Breast epithelium (tissue), 4 donors: ENCODE measurements at places on chromosomes 12 and 14.
A peak's percentile ranks its signal among the peaks of the same experiment; 100 is the strongest.

DNA sequence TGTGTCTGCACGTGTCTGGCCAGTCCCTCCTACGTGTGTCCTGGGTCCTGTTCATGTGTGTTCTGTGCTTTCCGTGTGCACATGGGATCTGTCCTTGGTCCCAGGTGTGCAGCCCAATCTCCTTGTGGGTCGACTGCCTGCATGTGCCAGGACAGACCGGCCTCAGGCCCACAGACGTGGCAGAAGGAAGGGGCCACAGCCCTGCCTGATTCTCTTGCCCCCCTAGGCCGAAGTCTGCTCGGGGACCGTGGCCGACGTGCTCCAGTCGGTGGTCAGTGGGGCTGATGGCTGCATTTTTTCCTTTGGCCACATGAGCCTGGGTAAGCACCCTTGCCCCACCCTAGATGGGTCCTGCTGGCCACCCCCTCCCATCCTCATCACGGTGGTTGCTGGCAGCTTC lies 34.0 kb downstream of the KIF26A start:
- H3K36me3 ChIP-seq: no peaks in the 10 kb centered on the region
- H3K4me3 ChIP-seq: peak overlapping the region; percentile 25
- DNase-seq: no peak
- H3K27ac ChIP-seq: no peak overlapping the region

GRCh38 chr12:96150442-96150841 lies 43.7 kb upstream of the ELK3 start:
- no peak for DNase-seq
- H3K4me1 ChIP-seq: no peaks in the 10 kb centered on the region
- H3K36me3 ChIP-seq: no peaks in the 10 kb centered on the region
- H3K4me3 ChIP-seq: no peak overlapping the region

DNA sequence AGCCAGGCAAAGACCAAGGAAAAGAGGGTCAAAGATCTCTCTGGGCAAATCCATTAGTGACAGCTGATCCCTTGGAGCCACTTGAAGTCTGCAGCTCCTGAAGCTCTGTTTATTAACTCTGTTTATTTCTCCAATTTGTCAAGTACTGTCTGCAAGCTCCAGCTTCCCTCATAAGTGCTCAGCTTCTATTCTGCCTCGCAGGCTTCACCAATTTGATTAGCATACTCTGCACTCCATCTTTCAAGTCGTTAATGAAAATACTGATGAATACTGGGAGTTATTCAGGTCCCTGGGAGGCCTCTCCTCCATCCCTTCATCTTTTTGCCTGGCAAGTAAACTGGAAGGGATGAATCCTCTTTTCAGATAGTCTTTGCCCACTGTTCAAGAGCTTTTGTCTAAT lies 54.3 kb downstream of the TTC9 start:
- H3K4me1 ChIP-seq: no peaks in the 10 kb centered on the region
- H3K27me3 ChIP-seq: no peaks in the 10 kb centered on the region
- H3K27ac ChIP-seq: no peak overlapping the region
- H3K4me3 ChIP-seq: no peak overlapping the region
- no peak for DNase-seq

DNA sequence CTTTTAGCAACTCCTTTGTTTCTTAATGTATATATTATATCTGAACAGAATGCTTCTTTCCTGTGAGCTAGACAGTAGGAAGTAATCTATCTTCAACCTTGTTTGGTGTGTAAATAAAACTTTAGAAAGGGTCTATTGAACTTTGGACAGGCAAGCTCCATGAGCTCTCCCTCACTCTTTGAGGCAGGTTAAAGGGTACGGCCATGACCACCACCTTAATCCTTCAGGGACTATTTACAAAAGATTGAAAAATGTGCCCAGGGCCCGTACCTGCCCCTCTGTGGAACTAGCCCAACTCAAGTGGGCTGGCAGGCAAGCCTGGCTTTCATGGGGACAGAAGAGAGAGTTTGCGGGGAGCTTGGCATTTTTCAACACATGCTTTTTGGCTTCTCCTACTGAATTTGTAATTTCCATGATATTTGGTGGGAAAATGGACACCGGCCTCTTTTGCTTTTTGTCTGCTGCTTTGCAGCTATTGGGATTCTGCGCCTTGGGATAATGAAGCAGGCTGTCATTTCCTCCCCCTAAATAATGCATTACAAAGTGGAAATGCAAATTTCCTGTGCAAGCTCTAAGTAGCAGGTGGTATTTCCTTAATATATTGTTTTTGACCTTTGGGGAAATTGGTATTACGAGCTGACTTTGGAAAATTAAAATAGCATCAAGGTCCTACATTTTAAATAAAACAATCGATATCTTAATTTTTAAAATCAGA lies 106.0 kb downstream of the HMGA2 start:
- no peaks in the 10 kb centered on the region for H3K4me1 ChIP-seq
- no peaks in the 10 kb centered on the region for H3K36me3 ChIP-seq
- H3K27me3 ChIP-seq: no peaks in the 10 kb centered on the region
- H3K27ac ChIP-seq: no peak overlapping the region

- H3K27me3 ChIP-seq: no peaks in the 10 kb centered on the region
- no peak overlapping the region for H3K4me3 ChIP-seq
- no peak overlapping the region for H3K27ac ChIP-seq
- no peaks in the 10 kb centered on the region for H3K4me1 ChIP-seq
- no peak for DNase-seq
Measured at GRCh38 chr14:103149351-103150237, 26.3 kb downstream of the TNFAIP2 start.

DNA sequence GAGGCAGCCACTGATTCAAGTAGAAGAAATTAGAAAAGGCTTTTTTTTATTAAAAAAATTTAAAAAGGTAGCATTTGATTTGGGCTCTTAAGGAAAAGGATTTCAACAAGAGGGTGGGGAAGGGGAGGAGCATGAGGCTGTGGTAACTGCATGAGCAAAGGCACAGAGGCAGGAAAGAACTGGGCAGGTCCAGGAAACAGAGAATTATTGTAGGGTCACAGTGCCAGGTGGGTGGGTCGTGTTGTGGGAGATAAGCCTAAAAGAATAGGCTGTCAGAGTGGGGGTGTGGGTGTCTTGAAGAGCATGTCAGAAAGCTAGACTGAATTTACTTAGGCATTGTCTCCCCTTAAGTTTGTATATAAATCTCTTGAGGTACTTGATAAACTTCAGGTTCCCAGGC lies 7.8 kb downstream of the LIMA1 start:
- no peak for DNase-seq
- H3K36me3 ChIP-seq: no peaks in the 10 kb centered on the region
- no peaks in the 10 kb centered on the region for H3K27me3 ChIP-seq
- peak overlapping the region; percentile 62 for H3K27ac ChIP-seq
- H3K4me1 ChIP-seq: no peaks in the 10 kb centered on the region

GRCh38 chr12:52216100-52216499 lies 16.9 kb upstream of the KRT7 start:
- peaks cover 7% of the 10 kb centered on the region for H3K4me1 ChIP-seq
- DNase-seq: no peak
- H3K36me3 ChIP-seq: no peaks in the 10 kb centered on the region
- H3K27ac ChIP-seq: peak overlapping the region; percentile 84
- H3K27me3 ChIP-seq: no peaks in the 10 kb centered on the region
- no peak overlapping the region for H3K4me3 ChIP-seq

DNA sequence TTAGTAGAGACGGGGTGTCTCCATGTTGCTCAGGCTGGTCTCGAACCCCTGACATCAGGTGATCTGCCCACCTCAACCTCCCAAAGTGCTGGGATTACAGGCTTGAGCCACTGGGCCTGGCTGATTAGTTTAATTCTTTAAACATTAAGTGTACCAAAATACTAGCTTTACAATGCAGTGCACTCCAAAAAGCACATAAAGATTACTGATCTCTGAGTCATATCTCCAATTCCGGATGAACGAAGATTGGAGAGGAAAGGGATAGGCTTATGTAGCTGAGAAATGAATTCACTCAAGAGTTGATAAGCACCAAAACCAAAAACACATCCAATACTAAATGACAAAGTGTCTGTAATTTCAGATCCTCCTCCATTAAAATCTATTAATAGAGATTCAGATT lies 15.1 kb downstream of the NAV3 start:
- H3K36me3 ChIP-seq: no peaks in the 10 kb centered on the region
- no peak for DNase-seq
- H3K27me3 ChIP-seq: no peaks in the 10 kb centered on the region
- no peak overlapping the region for H3K27ac ChIP-seq

DNA sequence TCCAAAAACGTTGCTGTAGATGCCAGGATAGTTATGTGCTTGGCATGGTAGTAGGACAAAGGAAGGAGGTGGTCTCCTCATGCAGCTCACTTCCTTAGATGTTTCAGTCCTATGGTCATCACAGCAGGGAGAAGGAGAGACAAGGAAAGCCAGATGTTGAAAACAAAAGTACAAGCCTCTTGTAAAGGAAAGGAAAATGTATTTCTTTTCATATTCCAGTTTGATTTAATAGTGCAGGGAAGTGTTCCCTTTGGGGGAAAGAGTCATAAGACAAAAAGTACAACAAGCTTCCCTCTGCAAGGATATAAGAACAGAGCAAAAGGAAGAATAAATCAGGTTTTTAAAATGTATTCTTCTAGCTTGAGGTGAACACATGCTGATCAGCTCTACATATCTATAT lies 8.6 kb upstream of the TMCC3 start:
- no peaks in the 10 kb centered on the region for H3K4me1 ChIP-seq
- no peaks in the 10 kb centered on the region for H3K36me3 ChIP-seq
- no peaks in the 10 kb centered on the region for H3K27me3 ChIP-seq
- no peak overlapping the region for H3K4me3 ChIP-seq
- peak overlapping the region; percentile 8 for H3K27ac ChIP-seq

- no peaks in the 10 kb centered on the region for H3K27me3 ChIP-seq
- H3K27ac ChIP-seq: peak overlapping the region; percentile 40
- no peaks in the 10 kb centered on the region for H3K4me1 ChIP-seq
- H3K4me3 ChIP-seq: no peak overlapping the region
- no peaks in the 10 kb centered on the region for H3K36me3 ChIP-seq
- no peak for DNase-seq
Measured at GRCh38 chr12:113262710-113263109, 41.4 kb downstream of the TPCN1 start.

DNA sequence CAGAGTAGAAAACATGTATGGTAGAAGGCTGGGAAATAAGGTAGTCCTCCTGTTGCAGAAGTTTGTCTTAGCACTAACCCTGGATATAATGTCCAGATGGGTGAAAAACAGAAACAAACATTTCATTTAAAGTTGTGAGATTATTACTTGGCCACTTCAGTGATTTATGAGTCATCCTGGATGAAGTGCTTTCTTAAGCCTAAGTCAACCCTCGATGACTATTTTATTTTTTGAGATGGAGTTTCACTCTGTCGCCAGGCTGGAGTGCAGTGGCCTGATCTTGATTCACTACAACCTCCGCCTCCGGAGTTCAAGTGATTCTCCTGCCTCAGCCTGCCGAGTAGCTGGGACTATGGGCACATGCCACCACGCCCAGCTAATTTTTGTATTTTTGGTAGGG lies 10.2 kb downstream of the DLST start:
- peaks cover 23% of the 10 kb centered on the region for H3K36me3 ChIP-seq
- no peaks in the 10 kb centered on the region for H3K4me1 ChIP-seq
- DNase-seq: no peak
- no peaks in the 10 kb centered on the region for H3K27me3 ChIP-seq

DNA sequence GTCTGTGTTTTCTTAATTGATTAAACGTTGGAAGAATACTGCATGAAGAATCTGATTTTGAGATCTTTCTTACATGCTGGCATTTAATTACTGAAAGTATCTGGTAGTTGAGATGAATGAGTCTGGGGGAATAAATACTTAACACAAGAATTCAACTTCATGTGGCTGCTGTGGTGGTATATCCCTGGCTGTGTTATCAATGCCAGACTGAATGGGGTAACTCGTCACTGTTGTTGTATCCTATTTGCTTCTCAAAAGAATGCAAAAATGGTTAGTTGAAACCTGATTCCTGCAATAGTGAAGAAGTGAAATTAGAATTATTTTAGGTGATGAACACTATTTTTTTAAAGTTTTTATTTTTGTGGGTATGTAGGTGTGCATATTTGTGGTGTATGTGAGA lies 72.5 kb downstream of the HMGA2 start:
- H3K4me1 ChIP-seq: peaks cover 6% of the 10 kb centered on the region
- H3K4me3 ChIP-seq: no peak overlapping the region
- no peaks in the 10 kb centered on the region for H3K27me3 ChIP-seq
- no peak overlapping the region for H3K27ac ChIP-seq
- H3K36me3 ChIP-seq: no peaks in the 10 kb centered on the region

DNA sequence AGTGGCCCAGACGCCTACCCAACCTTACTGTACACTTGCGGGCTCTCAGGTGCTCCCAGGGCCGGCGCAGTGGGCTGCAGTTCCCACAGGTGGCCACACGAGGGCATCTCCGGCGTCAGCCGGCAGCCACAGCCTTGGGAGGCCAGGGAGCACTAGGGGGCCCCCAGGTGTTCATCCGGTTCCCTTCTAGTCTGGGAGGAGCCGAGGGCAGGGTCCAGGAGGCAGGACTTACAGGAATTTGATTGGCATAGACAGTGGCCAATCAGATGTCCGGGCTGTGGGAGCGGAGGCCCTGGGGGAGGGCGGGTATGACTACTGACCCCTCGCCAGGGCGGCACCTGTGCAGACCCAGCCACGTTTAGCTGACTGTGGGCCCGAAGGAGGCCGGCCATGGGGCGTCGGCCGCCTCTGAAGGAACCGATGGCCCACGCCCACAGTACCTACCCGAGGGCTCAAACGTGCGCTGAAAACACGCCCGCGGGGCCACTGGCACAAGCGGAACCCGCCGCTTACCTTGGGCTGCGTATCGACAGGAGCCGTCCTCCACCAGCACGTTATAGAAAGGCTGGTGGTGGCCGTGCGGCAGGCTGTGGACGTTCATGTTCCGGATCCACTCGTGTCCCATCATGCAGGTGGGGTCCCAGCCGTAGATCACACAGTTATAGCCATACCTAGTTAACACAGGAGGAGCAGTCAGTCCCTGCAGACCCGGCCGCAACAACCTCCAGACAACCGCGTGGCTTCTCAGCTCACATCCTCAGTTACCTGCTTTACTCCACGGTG lies 34.8 kb downstream of the FBXO21 start:
- H3K4me1 ChIP-seq: no peaks in the 10 kb centered on the region
- H3K36me3 ChIP-seq: peaks cover 6% of the 10 kb centered on the region
- DNase-seq: no peak
- no peak overlapping the region for H3K4me3 ChIP-seq
- no peaks in the 10 kb centered on the region for H3K27me3 ChIP-seq

DNA sequence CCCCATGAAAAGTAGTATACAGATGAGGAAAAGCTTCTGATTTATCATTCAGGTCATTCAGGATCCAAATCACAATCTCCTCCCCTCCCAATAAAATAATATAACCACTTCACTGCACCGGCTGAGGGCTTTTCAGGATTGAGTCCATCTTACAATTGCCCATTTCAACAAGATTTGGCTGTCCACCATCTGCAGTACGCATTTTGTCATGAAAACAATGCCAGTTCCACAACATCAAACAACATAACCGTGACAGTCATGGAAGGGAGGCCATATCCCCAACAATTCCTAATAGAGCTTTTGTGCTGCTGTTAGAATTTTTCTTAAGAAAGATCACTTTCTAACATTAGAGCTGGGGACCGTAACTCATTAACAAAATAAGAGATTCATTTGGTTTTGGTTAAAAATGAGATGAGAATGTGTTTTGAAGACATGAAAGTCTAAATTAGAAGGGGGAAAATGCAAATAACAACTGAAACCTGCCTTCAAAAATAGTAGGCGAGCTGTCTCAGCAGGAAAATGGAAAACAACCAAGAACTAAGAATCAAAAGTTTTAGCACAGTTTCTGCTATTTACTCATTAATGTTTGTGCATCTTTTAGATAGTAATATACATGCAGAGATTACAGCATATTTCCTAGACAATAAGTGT lies 38.3 kb upstream of the TMTC2 start:
- H3K27me3 ChIP-seq: no peaks in the 10 kb centered on the region
- DNase-seq: no peak
- no peak overlapping the region for H3K4me3 ChIP-seq
- H3K4me1 ChIP-seq: no peaks in the 10 kb centered on the region

GRCh38 chr12:116448165-116448739 lies 110.9 kb upstream of the MAP1LC3B2 start:
- H3K4me1 ChIP-seq: no peaks in the 10 kb centered on the region
- H3K36me3 ChIP-seq: no peaks in the 10 kb centered on the region
- no peaks in the 10 kb centered on the region for H3K27me3 ChIP-seq
